Activated CD4-positive, CD25-positive, alpha-beta regulatory T cell treated with anti-CD3 and anti-CD28 coated beads, Interleukin-2, amount 50 U/mL, for 16 hours (primary cell): ENCODE measurements at places on chromosomes 12 and 14.

- no peak for DNase-seq
Measured at GRCh38 chr12:123571343-123571813, 13.0 kb upstream of the TMED2 start.

DNA sequence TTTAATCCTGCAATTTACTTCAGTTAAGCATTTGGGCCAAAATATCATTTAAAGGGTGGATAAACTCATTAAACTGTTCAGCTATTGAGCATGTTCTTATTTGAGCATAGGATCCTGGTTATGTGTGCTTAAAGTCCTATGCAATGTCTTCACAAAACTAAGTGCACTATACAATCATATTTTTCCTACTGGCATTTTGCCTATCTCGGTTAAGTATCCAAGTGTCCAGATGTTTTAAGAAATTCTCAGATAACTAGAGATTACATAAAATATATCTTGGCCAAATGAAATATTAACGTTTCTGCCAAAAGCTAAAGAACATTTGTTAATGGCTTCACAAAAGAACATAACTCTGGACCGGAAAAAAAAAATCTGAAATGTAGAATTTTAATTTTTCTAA lies 250.8 kb upstream of the LRFN5 start:
- no peak for DNase-seq

DNA sequence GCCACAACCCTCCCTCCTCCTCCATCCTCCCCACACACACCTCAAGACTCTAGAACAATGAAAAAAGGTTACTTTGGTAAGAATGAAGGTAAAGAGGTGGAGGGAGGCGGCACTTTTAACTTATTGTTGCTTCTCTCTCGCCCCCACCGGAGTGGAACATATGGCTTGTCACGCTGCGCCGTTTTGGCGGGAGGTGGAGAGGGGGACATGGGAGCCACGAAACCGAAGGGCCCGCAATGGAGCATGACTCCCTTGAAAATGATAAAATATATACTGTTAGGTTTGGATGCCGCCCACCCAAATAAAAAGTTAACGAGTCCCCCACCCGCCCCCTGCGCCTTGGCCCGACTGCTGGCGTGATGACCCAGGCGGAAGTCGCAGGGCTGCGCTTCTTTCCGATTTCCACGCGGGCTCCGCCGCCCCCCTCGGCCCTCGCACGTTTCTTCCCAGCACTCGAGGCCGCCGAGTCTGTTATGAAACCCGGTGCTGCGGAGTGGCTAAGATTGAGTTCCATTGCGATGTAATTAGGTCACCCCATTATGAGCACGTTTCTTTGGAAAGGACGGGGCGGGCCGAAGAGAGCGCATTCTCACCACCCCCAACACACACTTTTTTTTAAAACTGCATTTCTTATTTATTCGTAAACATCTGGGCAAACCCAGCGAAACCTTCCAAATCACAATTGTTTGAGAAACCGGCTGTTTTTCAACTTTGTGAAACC lies 1.4 kb upstream of the ZFP36L1 start:
- peak; percentile 68 for DNase-seq

DNA sequence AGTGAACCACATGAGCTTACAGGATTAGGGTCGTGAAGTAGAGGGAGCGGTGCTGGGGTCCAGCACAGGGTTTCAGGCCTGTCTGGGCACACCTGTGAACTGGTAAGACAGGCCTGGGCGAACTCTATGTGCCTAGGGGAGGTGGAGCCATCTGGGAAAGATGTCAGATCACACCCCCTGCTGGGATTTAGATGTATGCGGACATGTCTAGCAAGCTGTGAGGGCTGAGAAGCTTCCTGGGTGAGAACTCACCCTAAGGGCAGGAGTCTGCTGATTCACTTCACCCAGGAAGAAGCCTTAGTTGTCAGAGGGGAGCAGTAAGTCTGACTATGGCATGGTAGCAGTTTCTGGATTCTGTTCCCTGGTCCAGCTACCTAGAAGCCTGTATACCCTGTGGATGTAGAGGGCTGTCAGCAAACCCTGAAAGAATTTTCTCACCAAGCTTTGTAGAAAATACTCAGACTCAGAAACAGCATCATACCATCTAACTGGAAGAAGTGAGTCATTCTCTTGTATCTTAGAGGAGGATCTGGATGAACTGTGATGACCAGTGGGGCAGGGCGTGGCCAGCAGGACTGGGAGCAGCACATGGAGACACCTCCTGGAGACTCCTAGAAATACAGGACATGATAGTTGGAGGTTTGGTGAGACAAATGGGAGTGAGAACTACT lies 11.2 kb upstream of the PYGL start:
- no peak for DNase-seq

DNA sequence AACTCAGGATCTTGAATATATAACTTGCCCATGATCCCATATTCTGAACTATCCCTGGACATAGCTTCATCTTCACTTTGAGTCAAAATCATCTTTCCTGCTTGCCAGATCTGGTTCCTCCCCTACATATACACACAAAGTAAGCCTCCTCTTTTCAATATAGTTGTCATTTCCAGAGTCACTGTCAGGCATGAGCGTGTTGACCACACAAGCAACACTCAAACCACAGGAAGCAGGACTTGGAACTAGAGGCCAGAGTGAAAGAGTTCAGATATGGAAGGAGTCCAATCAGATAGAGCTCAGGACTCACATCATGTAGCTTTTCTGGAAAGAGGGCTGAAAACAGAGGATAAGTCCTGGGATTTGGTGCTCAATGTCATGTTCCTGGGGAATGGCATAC lies 1140.6 kb downstream of the BCL11B start:
- DNase-seq, result no peak
